Activated T-helper 17 cell treated with anti-CD3 and anti-CD28 coated beads, Interleukin-2, amount 50 U/mL, for 72 hours (primary cell): ENCODE measurements at places on chromosomes 2 and 18.

- ATAC-seq: no peak
Measured at GRCh38 chr18:61201511-61201910, 131.7 kb upstream of the CDH20 start.

GRCh38 chr2:26196683-26197418 is 24.0 kb downstream of the GAREM2 start:
- ATAC-seq: no peak

GRCh38 chr2:109171444-109172334 is 42.7 kb downstream of the SH3RF3 start:
- no peak for ATAC-seq

DNA sequence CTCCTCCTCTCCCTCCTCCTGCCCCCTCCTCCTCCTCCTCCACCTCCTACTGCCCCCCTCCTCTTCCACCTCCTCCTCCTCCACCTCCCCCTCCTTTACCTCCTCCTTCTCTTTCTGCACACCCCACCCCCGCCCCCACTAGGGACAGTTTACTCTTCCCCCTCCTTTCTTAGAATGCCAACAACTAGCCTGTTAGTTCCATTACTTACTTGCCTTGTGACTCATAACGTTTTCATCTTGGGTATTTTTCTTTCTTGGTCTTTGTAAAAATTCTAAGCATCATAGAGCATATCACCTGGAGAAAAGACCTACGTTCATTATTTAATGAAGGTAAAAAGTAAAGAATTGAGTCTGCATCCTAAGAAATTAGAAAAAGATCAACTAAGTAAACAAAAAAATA is 165.3 kb downstream of the NEDD4L start:
- no peak for ATAC-seq

- ATAC-seq: no peak
Measured at GRCh38 chr2:204357286-204357685, 188.0 kb upstream of the PARD3B start.

GRCh38 chr18:75612456-75612855 is 185.0 kb upstream of the SMIM21 start:
- no peak for ATAC-seq

- ATAC-seq: no peak
Measured at GRCh38 chr2:58939388-58939787, 698.3 kb upstream of the FANCL start.

DNA sequence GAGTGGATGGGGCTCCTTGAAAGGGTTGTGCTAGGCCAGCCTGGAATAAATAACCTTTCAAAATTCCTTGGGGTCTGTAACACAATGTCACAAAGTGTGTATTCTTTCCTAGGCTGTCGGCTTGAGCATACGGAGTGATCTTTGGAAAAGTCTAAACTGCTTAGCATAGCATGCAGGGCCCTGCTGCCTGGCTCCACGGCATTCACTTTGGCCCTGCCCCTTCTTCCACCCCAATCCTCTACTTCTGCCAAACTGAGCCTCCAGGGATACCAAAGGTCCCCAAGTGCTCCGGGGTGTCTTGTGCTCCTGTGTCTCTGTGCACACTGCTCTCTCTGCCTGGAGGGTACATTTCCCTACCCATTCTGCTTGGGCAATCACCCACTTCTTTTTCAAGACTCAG is 196.1 kb downstream of the LTBP1 start:
- no peak for ATAC-seq

DNA sequence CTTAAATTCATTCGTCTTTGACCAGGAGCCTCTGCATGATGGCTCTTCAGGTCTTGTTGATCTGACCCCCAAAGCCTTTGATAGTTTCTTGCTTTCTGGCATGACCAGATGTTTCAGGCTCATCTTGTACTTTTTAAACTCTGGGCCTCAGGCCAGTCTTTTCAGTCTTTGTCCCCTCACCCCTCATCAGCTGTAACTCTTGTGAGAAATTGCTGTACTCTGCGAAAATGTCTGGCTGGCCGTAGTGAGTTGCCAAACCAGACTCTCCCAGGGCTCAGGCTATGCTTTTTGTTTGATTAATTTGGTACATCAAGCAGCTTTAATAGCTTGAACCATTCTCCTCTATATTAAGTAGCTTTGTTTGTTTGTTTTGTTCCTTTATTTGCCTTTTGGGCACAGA is 75.9 kb downstream of the BABAM2 start:
- no peak for ATAC-seq

GRCh38 chr18:46096651-46097300 is 1.3 kb downstream of the ATP5F1A start:
- no peak for ATAC-seq
